ENCODE measurements at places on chromosomes 1 and 21.

GRCh38 chr1:59814901-59815825 lies at the start of gene HOOK1:
Gene HOOK1, plus strand, starts transcription at chr1:59814949. Its CDS starts 169 bp downstream, at chr1:59815118.
- H3K27ac ChIP-seq, result peak within 1 kb of the TSS; percentile 45
- no peaks in the 10 kb centered on the region for H3K36me3 ChIP-seq
- peaks cover 2% of the 10 kb centered on the region for H3K27me3 ChIP-seq

DNA sequence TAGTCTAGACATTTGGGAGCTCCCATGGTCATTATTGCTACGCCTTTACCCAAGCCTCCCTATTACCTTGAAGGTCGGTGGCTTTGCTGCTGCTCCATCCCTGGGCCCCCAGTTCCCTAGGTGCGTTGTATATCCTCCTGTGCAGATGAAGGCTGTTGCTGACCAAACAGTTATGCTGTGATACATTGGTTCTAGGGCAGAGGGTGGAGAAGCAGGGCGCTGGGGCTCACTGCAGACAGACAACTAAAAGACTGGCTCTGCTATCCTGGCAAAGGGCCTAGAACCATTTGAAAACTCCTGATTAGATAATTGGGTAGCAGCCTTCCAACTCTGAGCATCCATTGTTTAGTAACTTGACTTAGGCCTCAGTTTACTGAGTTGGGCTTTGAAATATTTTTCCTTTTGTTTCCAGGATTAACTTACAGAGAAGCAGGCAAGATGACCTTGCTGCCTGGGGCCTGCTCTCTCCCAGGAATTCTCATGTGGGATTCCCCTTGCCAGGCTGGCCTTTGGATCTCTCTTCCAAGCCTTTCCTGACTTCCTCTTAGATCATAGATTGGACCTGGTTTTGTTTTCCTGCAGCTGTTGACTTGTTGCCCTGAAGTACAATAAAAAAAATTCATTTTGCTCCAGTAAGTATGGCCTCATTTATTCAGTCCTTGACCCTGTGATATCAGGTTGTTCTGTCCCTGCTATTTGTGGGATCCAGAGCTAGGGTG lies 15.5 kb downstream of the CHI3L2 start:
- no peak for DNase-seq
- H3K36me3 ChIP-seq, result peaks cover 30% of the 10 kb centered on the region
- H3K27ac ChIP-seq, result no peak overlapping the region
- H3K4me3 ChIP-seq, result no peak overlapping the region
- no peaks in the 10 kb centered on the region for H3K27me3 ChIP-seq

DNA sequence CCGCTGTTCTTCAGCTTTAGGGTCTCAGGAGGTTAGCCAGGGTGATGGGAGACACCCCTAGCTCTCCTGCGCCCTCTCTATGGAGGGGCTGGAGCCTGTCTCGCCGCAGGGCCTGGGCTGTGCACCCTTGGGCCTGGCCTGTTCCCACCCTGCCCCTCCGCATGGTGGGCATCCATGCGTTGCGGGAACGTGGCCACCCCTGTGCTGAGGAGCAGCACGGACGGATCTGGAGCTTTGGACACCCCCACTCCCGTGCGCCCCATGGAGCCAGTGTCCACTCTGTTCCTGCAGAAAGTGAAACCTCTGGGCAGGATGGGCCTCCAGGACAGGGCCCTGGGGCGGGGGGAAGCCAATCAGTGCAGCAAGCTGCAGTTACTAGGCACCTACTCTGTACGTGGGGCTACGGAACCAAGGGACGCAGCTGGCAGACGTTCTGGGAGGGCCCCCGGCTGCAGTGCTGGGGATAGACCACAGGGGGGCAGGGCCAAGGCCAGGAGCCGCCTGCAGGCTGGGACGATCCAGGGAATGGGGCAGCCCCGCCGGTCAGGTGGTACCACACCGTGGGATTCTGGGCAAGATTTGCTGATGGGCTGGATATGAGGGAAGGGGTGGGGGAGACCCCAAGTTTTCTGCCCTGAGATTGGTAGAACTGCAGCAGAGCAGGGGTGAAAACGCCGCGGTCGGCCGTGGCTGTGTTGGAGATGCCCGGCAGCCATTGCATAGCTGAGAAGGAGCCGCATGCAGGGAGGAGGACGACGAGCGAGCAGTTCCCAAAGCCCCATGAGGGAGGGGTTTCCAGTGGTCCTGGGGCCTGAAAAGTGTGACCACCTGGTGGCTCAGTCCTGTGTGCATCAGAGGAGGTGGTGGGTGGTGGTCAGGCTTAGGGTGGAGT lies 43.3 kb downstream of the TP73 start:
- peaks cover 6% of the 10 kb centered on the region for H3K4me1 ChIP-seq
- peak overlapping the region; percentile 73 for H3K4me3 ChIP-seq
- no peaks in the 10 kb centered on the region for H3K36me3 ChIP-seq
- H3K27ac ChIP-seq, result peak overlapping the region; percentile 38
- peak; percentile 45 for DNase-seq
- H3K27me3 ChIP-seq, result peaks cover 13% of the 10 kb centered on the region

DNA sequence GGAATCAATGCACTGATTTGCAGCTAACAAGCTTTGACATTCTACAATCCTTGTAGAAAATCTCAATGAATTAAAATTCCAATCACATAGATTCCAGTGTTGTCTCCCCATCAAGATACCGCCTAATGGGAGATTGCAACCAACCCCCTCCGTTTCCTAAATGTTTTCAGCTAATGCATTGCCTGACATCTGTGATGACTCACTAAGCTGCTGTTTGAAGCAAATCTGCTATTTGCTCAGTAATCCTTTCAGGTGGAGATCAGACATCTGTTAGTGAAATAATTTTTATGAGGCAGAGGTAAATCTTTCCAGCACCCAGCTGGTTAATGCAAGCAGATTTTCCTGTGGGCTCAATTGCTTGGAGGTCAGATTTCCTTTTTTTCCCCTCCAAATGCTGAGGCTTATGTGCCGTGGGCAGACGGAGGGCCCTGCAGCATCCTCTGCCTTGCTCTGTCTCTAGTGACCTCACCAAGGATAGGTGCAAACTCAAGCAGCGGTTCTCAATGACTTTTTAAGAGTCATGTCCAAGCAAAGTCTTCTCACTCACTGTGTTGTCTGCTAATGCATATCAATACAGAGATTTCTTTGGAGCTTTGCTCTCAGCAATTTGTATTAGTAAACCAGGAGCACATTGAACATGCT lies 91.1 kb upstream of the RAB3GAP2 start:
- no peak for DNase-seq
- no peak overlapping the region for H3K27ac ChIP-seq
- peaks cover 12% of the 10 kb centered on the region for H3K27me3 ChIP-seq
- H3K4me3 ChIP-seq, result no peak overlapping the region

DNA sequence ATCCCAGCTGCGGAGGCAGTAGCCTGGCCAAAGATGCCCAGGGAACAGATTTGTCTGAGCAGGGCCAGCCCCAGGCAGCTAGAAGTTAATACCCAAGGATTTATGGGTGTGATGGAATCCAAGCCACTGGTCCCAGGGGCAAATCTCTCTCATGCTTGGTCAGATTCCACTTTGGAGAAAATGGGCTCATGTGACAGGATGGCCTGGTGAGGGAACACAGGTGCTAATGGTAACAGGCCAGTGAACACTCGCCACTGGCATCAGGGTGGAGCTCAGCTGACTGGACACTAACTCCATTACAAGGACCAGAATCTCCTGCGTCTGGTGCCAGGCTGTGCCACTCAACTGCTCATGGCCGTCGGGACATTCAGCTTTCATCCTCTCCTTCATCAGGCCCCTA lies 12.0 kb downstream of the MDM4 start:
- H3K36me3 ChIP-seq, result peaks cover 30% of the 10 kb centered on the region
- no peak overlapping the region for H3K4me3 ChIP-seq
- H3K27ac ChIP-seq, result no peak overlapping the region
- H3K27me3 ChIP-seq, result no peaks in the 10 kb centered on the region
- peaks cover 25% of the 10 kb centered on the region for H3K4me1 ChIP-seq

GRCh38 chr21:36145259-36145658 lies 10.4 kb downstream of the CBR3 start:
- H3K27me3 ChIP-seq, result no peaks in the 10 kb centered on the region
- H3K4me1 ChIP-seq, result peaks cover 13% of the 10 kb centered on the region
- H3K27ac ChIP-seq, result no peak overlapping the region
- H3K36me3 ChIP-seq, result peaks cover 6% of the 10 kb centered on the region

DNA sequence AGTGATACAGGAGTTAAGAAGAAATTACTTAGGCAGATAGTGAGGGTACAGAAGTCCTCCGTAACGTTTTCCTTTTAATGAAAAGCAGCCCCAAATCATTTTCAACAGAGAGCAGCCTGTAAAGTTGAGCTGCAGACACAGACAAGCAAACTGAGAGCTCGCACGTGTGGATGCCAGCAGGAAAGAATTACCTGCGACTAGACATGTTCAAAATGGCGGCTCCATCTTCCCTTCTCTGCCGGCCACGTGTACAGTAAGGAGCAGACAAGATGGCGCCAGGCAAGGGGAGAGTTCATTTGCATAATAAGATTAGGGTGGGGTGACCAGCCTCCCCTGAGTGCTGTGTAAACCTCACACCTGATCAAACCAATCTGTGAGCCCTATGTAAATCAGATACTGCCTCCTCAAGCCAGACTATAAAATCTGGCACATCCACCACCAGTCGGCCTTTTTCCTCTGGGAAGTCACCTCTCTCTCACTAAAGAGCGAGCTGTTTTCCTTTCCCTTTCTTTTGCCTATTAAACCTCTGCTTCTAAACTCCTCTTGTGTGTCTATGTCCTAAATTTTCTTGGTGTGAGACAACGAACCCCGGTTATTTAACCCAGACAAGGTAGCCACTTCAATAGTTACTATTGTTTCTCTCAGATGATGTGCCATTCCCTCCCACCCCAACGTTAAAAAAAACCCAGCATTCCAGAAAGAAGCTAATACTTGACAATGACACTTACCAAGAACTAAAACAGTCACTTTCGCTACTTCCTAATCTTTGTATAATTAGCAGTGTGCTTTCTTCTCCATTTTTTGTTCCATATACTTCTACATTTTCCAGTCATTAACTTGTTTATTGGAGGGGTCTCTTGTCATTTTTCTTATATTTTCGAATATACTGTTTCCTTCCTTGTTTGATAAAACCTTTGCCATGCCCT lies 27.4 kb downstream of the DUSP10 start:
- peaks cover 12% of the 10 kb centered on the region for H3K36me3 ChIP-seq
- H3K27me3 ChIP-seq, result no peaks in the 10 kb centered on the region
- DNase-seq, result no peak
- H3K4me3 ChIP-seq, result no peak overlapping the region

DNA sequence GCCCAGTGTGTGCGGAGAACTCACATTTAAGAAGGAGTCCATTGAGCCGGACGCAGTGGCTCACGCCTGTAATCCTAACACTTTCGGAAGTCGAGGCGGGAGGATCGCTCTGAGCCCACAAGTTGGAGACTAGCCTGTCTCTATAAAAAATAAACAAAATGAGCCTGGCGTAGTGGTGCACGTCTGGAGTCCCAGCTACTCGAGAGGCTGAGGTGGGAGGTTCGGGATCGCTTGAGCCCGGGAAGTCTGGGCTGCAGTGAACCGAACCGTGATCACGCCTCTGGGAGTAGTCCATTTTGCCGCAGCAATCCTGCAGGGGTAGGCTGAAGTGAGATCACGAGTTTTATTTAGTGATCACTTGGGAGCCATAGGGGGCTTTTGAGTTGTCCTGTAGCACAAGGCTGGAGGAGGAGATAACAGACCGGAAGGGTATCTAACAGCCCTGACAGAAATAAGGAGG lies 497 bp upstream of the FUCA1 start:
- H3K4me3 ChIP-seq, result peak overlapping the region; percentile 83
- peaks cover 22% of the 10 kb centered on the region for H3K4me1 ChIP-seq
- H3K27ac ChIP-seq, result peak overlapping the region; percentile 58
- H3K27me3 ChIP-seq, result no peaks in the 10 kb centered on the region
- H3K36me3 ChIP-seq, result peaks cover 8% of the 10 kb centered on the region

- DNase-seq, result no peak
- no peaks in the 10 kb centered on the region for H3K4me1 ChIP-seq
- H3K4me3 ChIP-seq, result no peak overlapping the region
- H3K27me3 ChIP-seq, result peaks cover 8% of the 10 kb centered on the region
Observed at GRCh38 chr21:39115576-39116235, 67.5 kb downstream of the PSMG1 start.

GRCh38 chr1:225882694-225883615 lies 775 bp upstream of the TMEM63A start:
- peak overlapping the region; percentile 79 for H3K27ac ChIP-seq
- no peaks in the 10 kb centered on the region for H3K27me3 ChIP-seq
- peak overlapping the region; percentile 92 for H3K4me3 ChIP-seq
- peaks cover 35% of the 10 kb centered on the region for H3K4me1 ChIP-seq
- H3K36me3 ChIP-seq, result no peaks in the 10 kb centered on the region

- H3K4me1 ChIP-seq, result no peaks in the 10 kb centered on the region
- no peaks in the 10 kb centered on the region for H3K36me3 ChIP-seq
- DNase-seq, result no peak
- H3K27ac ChIP-seq, result no peak overlapping the region
Observed at GRCh38 chr1:184028854-184029623, 8.5 kb downstream of the COLGALT2 start.

- H3K36me3 ChIP-seq, result no peaks in the 10 kb centered on the region
- peaks cover 16% of the 10 kb centered on the region for H3K27me3 ChIP-seq
- H3K27ac ChIP-seq, result no peak overlapping the region
- H3K4me1 ChIP-seq, result no peaks in the 10 kb centered on the region
- no peak for DNase-seq
Observed at GRCh38 chr1:212482637-212483441, 50.1 kb downstream of the NENF start.

- no peak overlapping the region for H3K4me3 ChIP-seq
- peaks cover 15% of the 10 kb centered on the region for H3K4me1 ChIP-seq
- no peaks in the 10 kb centered on the region for H3K27me3 ChIP-seq
- no peaks in the 10 kb centered on the region for H3K36me3 ChIP-seq
Observed at GRCh38 chr1:172135076-172135672, 285.3 kb upstream of the C1orf105 start.

- H3K4me1 ChIP-seq, result peaks cover 5% of the 10 kb centered on the region
- peak overlapping the region; percentile 35 for H3K4me3 ChIP-seq
- no peak for DNase-seq
- peaks cover 3% of the 10 kb centered on the region for H3K36me3 ChIP-seq
- no peak overlapping the region for H3K27ac ChIP-seq
Observed at GRCh38 chr21:45014747-45015468, 59.5 kb upstream of the ADARB1 start.

DNA sequence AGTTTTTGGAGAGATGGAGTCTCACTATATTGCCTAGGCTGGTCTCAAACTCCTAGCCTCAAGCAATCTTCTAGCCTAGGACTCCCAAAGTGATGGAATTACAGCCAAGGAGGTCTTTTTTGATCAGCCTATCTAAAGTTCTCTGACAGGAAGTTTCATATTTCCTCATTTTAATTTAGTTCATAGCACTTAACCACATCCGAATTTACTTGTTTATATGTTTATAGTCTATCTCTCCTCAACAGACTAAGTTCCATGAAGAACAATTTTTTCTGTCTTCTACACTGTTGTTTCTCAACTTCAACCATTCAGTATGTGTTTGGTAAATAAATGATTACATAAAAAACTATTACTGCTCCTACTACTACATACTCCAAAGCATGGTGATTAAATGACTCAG lies 47.9 kb downstream of the GON4L start:
- no peaks in the 10 kb centered on the region for H3K27me3 ChIP-seq
- peaks cover 8% of the 10 kb centered on the region for H3K4me1 ChIP-seq
- DNase-seq, result no peak
- peaks cover 16% of the 10 kb centered on the region for H3K36me3 ChIP-seq
- H3K4me3 ChIP-seq, result peak overlapping the region; percentile 24

- no peak overlapping the region for H3K4me3 ChIP-seq
- peaks cover 6% of the 10 kb centered on the region for H3K4me1 ChIP-seq
Observed at GRCh38 chr1:207923561-207923960, 12.6 kb upstream of the CD34 start.

- DNase-seq, result no peak
- H3K36me3 ChIP-seq, result no peaks in the 10 kb centered on the region
- no peaks in the 10 kb centered on the region for H3K4me1 ChIP-seq
- peaks cover 30% of the 10 kb centered on the region for H3K27me3 ChIP-seq
- no peak overlapping the region for H3K4me3 ChIP-seq
- no peak overlapping the region for H3K27ac ChIP-seq
Observed at GRCh38 chr1:208254862-208255261, 10.7 kb upstream of the PLXNA2 start.

Data from memory B cell (primary cell).